ENCODE measurements at places on chromosomes 4 and X.

DNA sequence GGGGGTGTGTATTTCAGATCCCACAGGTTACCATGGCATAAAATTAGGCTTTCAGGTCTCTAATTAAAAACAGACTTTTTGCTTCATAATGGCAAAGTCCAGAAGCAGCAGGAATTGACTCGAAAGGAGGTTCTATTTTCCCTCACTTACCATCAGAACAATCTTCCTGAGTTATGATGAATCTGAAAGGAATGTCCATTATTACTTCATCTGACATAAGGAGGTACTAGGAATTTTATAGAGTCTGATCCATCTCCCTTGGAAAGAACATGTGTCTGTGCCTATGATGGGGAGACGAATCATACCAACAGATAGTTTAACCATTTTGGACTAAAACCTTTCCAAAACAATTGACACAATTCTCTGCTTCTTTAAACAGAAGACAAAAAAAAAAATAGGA lies 206.3 kb upstream of the FGF13 start:
- no peak for DNase-seq

DNA sequence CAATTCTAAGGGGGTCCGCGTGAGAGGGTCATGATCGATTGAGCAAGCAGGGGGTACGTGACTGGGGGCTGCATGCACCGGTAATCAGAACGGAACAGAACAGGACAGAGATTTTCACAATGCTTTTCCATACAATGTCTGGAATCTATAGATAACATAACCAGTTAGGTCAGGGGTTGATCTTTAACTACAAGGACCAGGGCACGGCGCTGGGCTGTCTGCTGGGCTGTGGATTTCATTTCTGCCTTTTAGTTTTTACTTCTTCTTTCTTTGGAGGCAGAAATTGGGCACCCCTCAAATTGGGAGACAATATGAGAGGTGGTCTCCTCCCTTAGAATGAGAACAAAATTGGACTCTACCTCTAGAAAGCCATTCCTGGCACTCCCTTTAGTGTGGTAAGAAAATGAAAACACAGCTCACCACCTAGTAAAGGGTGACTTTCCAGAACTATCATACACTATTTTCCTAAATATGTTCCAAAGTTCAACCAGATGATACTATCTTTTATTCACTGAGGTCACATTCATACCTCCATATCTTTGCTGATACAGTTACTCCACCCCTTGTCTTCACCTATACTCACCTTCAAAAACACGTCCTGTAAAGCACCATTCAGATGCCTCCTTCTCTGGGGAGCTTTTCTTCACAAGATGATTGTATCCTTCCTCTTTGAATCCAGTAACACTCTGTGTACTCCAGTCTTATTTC lies 1058.3 kb upstream of the SLIT2 start:
- DNase-seq = no peak

- no peak for DNase-seq
Measured at GRCh38 chr4:82645936-82646565, 84.3 kb upstream of the TMEM150C start.

- no peak for DNase-seq
Measured at GRCh38 chr4:102860611-102861324, 8.0 kb upstream of the CISD2 start.

DNA sequence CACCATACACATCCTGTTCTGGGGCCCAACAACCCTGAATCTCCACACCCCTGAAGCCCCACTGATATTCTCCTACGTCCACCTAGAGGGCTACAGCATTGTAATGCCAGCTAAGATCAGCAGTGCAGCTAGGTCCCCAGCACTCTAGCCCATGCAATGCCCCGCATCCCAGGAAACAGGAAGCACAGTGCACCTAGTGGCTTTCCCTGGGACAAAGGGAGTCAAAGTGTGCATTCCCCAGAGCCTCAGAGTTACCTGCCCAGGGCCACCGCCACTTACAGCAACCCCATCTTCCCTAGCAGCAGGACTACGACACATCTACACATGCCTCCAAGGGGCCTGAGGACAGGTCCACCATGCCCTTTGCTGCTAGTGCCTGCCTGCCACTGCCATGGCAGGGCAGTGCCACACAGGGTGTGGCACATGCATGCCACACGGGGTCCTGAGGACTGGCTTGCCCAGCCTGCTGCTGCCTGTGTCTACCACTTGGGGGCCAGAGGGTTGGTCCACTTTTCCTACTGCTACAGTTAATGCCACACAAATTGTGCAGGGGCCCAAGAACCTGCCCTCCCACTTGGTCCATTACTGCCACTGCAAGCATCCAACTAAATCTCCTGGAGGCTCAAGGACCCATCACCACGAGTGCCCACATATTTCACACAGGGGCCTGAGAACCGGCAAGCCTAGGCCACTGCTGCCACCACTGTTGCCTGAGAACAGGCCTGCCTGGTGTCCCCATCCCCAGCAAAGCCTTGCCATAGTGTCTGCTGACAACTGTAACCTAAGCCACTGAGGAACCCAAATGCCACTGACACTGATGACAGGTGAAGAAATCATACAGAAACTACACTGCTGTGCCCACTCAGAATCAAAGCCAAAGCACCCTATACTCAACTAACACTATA lies 23.7 kb downstream of the TLR6 start:
- no peak for DNase-seq

- DNase-seq = no peak
Measured at GRCh38 chr4:14701896-14702295, 300.4 kb upstream of the CPEB2 start.

GRCh38 chr4:151806511-151806927 lies 45.7 kb upstream of the GATB start:
- DNase-seq = no peak

DNA sequence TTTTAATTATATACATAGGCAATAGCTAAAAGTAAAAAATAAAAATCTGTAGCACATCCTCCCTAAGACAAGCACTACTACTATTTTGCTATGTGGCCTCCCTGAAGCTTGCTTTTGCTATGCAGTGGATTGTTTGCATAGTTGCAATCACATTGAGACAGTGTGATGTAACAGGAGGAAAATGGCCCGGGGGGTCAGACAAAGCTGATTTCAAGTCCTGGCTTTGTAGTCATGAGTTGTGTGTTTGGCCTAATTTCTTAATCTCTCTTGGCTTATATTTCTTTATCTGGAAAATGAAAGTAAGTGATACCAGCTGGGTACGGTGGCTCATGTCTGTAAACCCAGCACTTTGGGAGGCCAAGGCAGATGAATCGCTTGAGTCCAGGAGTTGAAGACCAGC lies 166.6 kb downstream of the LHFPL1 start:
- DNase-seq = no peak

- no peak for DNase-seq
Measured at GRCh38 chrX:112651766-112652165, 28.0 kb downstream of the LHFPL1 start.

- DNase-seq = no peak
Measured at GRCh38 chr4:165813606-165814005, 59.4 kb upstream of the TLL1 start.

DNA sequence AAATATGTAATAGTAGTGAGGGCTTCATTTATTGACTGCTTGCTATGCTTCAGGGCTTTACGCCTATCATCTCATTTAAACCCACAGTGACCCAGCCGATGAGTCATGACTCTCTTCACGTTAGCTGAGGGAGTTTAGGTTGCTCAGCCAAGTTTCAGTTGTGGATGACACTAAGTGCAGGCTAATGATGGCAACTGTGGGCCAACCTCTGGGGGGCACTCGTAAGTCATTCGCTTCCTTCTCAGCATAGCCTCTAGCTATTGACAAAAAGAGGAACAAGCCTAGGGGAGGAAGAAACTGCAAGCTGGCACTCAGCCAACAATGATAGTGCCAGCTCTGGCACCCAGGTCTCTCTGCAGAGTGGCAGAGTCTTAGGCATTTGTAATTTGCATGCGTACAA lies 325.0 kb downstream of the ARHGAP10 start:
- peak; percentile 12 for DNase-seq

- DNase-seq = no peak
Measured at GRCh38 chr4:42703813-42704212, 46.9 kb upstream of the ATP8A1 start.

DNA sequence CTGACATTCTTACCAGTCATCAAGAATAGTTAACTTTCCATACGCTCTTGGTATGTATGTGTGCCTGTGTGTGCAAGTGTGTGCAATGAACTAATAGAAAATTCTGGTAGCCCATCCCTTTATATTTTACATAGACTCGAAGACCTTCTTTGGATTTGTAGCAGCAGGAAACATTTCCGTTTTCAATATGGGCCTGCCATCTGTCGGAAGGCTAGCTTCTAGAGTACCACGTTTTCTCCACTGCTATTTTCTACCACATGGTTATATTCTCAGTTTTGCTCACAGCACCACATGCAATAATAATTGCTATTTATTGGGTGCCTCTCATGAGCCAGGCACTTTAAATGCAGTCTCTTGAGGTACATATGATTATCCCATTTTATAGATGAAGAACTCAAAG lies 47.9 kb upstream of the PTCHD1 start:
- no peak for DNase-seq

DNA sequence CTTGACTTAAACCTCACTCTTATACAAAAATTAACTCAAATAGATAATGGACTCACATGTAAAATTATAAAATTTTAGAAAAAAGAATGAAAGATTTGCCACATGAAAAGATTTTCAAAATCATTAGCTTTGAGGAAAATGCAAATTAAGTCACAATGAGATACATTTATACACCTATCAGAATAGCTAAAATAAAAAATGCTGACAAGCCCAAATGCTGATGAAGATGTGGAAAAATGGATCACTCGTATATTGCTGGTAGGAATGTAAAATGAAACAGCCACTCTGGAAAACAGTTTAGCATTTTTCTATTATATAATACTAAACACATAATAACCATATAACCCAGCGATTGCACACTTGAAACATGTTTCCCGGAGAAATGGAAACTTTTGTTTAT lies 316.2 kb downstream of the ANKRD50 start:
- no peak for DNase-seq

- no peak for DNase-seq
Measured at GRCh38 chrX:11419102-11419501, 125.9 kb downstream of the AMELX start.

DNA sequence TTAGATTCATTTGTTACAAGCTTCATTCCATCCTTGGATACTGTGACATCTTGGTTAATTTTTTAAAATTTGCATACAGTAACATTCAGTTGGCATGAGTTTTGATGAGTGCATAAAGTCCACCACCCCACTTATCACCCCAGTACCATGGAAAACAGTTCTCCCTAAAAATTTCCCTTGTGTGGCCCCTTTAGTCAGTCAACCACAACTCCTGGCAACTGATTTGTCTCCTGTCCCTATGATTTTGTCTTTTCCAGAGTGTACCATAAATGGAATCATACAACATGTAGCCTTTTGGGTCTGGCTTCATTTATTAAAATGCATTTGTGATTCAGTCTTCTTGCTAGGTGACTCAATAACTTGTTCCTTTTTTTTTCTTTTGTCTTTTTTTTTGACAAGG lies 29.9 kb downstream of the RP2 start:
- no peak for DNase-seq

- peak; percentile 54 for DNase-seq
Measured at GRCh38 chr4:107721436-107722100, 1.5 kb upstream of the PAPSS1 start.

DNA sequence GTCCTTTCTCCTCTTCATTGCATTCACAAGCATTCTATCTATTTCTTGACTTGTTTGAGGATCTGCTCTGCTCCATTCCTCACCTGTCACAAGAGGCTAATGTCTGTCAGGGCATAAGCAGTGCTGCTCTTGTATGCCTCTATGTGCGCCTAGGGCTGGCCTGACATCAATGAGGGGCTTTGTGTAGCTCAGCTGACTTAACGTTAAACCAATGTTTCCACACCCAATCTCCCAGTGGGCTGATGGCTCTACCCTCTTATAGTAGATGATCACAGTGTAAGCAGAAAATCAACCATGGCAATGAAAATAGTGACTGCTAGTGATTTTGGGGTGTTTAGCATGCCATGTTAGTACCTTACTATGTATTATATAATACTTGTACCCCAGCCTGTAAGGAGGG lies 139.0 kb downstream of the UNC5C start:
- DNase-seq = no peak

- no peak for DNase-seq
Measured at GRCh38 chr4:46945062-46945461, 36.0 kb upstream of the COX7B2 start.

Measured in naive thymus-derived CD8-positive, alpha-beta T cell (primary cell).